ENCODE measurements at places on chromosomes 2 and 18.

- DNase-seq: no peak
These were observed 21.7 kb upstream of the RAB10 start for GRCh38 chr2:26011990-26012856.

DNA sequence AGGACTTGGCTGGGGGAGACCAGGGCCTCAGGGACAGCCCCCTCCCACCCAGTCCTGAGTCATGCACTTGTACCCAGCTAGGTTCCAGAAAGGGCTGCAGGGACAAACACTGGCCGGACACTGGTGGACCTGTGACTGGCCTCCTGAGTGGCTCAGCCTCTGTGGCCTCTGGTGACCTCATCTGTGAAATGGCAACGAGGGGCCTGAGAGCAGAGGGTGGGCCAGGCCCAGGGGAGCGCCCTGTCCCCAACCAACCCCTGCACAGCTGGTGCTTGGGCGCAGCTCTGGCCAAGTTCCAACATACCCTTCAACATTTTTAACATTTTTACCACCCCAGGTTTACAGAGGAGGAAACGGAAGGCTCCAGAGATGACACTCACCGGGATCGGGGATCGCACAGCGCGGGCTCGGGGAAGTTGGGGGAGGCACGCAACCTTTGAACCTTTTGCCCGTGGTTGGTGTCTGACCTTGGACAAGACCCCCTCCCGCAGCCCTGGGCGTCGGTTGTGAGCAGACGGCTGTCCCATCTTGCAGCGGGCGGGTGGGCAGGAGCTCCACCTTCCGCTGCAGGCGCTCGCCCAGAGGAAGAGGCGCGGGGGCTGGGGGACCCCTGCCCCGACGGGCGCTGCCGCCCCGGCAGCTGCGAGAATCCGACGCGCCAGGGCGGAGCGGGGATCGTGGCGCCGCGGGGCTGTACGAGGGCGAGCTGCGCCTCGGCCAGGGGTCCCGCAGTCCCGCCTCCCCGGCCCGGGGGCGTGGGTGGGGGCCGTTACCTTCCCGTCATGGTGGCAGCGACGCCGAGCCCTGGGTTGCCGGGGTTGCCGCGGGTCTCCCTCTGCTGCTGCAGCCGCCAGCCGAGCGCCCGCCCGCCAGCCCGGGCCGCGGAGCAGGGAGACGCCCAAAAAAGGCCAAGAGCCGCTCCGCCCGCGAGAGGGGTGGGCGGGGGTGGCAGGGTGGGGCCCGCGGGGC is 805 bp downstream of the LIMS2 start:
- DNase-seq: no peak

DNA sequence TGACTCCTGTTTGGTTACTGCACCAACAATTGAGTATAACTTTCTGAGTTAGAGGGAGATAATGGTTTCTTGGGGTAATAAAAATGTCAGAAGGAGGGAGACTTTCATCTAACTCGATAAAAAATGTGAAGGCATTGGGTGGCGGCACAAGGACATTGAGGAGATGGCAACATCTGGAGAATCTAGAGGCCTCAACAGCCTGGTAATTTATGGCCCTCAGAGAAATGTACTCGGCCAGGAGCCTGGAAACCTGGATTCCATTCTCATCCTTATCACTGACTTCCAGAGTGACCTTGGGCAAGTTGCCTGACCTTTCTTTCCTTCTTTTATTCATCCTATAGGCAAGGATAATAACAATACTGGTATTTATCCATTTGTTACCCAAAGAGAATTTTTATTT is 173.5 kb upstream of the MEX3C start:
- no peak for DNase-seq

DNA sequence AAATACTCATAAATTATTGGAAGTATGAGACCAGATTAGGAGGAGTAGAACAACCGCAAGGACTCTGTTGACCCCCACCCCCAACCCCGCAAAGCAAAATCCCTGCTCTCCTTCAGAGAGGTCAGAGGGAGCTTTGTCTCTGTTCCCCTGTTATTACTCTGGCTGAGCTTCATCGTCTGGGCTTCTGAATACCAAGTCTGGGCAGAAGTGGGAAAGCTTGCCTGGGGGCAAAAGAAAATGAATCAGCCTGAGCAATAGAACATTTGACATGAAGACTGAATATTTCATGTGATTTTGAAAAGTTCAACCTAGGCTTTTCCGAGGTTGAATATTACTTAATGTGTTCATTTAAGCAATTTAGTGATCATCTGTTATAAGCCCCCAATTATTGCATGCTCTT is 114.6 kb upstream of the ARHGAP28 start:
- no peak for DNase-seq

- DNase-seq: peak; percentile 2
These were observed 12.0 kb upstream of the NTSR2 start for GRCh38 chr2:11681722-11682589.

- no peak for DNase-seq
These were observed 1401.2 kb upstream of the CELF4 start for GRCh38 chr18:38966841-38967240.

DNA sequence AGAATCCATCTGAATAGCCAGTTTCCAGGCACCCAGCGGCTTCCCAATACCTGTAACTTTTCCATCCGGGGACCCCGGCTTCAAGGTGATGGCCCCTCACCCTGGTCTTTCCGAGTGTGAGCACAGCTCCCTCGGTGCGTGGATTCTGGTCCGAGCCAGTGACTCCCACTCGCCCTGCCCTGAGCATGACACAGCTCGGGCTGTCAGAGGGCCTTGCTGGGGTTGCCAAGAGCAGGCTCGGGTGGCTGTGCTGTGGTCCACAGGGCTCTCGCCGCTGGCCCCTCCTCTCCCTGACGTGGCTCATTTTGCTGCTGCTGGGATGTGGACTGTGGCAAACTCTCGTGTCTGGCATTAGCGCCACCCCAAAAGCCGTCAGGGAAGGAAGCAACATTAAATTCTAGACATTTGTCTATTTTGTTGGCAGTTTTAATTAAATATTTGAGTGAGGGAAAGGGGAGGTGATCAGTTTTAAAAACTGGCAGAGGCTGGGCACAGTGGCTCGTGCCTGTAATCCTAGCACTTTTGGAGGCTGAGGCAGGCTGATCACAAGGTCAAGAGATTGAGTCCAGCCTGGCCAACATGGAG is 5.6 kb upstream of the ESPNL start:
- DNase-seq: no peak

GRCh38 chr2:157874348-157874747 is 1.8 kb downstream of the ACVR1 start:
- no peak for DNase-seq

DNA sequence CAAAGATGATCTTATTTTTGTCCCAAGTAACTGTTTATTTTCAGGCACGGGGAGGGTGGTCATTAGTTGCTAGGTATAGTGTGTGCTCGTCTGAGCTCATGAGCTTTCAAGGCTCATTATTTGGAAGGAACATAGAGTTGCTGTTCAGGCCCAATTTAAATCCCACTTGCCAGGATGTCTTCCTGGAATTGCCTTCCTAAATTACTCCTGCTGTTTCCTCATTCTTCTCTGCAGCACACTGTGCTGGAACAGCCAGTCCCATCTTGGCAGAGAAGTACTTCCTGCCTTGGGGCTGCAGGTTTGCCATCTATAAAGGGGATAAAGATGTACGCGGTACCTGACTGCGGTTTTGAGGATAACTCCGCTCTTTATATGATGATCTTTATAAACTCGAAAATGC is 37.3 kb downstream of the GREB1 start:
- DNase-seq: no peak

- no peak for DNase-seq
These were observed 40.6 kb upstream of the MRPL19 start for GRCh38 chr2:75605770-75606529.

DNA sequence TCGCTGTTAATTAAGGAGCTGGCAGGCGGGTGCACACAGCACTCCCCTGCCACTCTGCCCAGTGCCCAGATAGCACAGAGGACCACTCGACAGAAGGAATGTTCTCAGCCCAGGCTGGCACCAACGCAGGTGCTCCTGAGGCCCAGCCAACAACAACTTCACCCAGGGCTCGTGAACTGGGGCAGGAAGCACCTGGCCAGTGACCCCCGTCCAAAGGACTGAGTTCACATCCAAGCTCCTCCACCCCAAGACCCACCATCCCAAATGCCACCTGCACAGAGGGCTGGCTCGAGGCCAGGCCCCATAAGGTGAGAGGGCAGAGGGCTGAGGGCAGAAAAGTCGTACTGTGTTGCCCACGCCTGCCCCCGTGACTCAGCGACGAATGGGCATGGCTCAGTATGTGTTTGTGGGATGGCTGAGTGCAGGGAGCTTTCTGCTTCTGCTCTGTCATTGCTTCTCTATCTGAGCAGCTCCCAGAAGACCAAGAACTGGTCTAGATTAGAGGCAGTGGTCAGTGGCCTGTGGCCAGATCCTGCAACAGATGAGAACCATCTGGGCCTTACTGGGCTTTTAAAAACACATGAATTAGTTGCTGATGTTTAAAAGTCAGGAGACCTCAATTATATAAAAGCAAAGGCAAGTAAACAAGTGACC is 68.4 kb downstream of the POLR1A start:
- DNase-seq: peak; percentile 16

DNA sequence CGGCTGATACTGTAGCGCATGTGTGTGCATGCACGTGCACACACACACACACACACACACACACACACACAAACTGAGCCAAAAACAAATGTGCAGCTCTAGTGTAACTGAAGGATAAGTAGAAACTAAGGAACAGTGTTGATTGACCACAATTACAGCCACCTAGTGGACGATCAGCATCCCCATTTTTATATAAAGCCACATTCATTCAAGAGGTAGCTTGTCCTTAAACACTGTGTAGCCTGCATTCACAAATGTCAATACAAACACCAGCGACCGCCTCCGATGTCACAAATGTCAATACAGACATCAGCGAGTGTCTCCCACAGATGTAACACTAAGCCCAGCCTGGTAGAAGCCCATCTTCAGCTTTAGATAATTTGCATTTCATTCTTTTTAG is 167.4 kb downstream of the PTGR3 start:
- no peak for DNase-seq

DNA sequence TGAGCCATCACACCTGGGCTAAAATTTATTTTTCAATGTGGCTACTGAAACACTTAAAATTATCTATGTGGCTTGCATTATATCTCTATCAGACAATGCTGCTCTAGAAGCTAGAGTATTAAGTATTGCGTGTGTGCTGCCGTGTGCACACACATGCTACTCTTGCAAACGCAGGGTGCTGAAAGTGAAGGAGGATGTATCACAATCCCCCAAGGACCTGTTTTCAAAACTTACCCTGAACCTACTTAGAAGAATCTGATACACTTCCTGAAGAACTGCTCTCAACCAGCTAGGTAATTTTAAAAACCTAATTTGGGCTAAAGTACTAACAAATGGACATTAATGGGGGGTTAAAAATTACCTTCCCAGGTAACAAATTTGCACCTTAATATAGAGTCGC is 66.5 kb downstream of the EPHA4 start:
- DNase-seq: no peak

GRCh38 chr2:117492209-117492851 is 322.2 kb upstream of the DDX18 start:
- no peak for DNase-seq

GRCh38 chr2:39121523-39122063 is 742 bp upstream of the SOS1 start:
- no peak for DNase-seq

DNA sequence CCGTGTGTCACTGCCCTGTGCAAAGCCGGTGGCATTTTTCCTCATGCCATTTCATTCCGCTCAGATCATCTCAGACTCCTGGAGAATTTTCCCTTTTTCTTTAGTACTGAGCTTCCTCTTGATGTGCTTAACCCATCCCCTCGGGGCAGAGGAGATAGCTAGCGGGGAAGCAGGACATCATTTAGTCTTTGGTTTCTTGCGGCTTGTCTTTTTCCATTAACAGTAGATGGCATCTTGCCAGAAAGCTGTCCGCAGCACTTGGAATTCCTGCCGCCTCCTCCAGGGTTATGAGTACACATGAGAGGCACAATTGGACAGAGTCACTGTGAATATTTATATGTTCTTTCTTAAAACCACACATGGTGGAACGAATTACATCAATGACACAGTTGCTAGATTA is 226.6 kb downstream of the ALPK2 start:
- DNase-seq: no peak
